ENCODE measurements at places on chromosomes 7 and 10. TPM values are rescaled to one million over a fixed set of nuclear protein-coding genes. Genes with fewer than 3 reads are reported as not detected.

DNA sequence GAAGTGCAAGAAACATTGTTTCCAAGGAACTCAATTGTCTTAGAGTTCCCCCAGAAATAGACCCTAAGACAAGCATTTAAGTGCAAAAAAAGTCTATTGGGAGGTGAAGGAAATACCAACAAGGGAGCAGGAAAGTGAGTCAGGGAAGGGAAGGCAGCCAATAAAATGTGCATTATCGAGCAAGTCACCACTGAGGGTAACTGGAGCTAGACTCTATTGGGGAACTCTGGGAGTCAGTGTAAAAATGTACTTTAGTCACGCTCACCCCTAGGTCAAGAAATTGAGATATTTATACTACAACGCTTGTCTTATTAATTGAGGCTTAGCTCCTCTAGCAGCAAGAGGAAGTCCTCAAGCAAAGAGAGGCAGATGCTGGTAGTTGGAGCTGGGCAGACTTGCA, 137.7 kb downstream of the RTKN2 start:
- DNase-seq = no peak
- no peak overlapping the region for H3K4me3 ChIP-seq
- H3K4me1 ChIP-seq = no peaks in the 10 kb centered on the region
- no peak overlapping the region for H3K27ac ChIP-seq
- no peaks in the 10 kb centered on the region for H3K27me3 ChIP-seq

- peaks cover 14% of the 10 kb centered on the region for H3K4me1 ChIP-seq
- DNase-seq = peak; percentile 96
- no peaks in the 10 kb centered on the region for H3K36me3 ChIP-seq
- H3K4me3 ChIP-seq = peak overlapping the region; percentile 84
- H3K27ac ChIP-seq = peak overlapping the region; percentile 95
These were observed 3.2 kb upstream of the CREB5 start for GRCh38 chr7:28408960-28409715.

GRCh38 chr10:27912231-27912630, 86.6 kb downstream of the ODAD2 start:
- no peaks in the 10 kb centered on the region for H3K4me1 ChIP-seq
- no peaks in the 10 kb centered on the region for H3K36me3 ChIP-seq
- no peaks in the 10 kb centered on the region for H3K27me3 ChIP-seq
- DNase-seq = no peak

GRCh38 chr7:157719008-157719682, 382.3 kb downstream of the DNAJB6 start:
- H3K36me3 ChIP-seq = no peaks in the 10 kb centered on the region
- H3K27me3 ChIP-seq = peaks cover 2% of the 10 kb centered on the region
- no peak for DNase-seq
- H3K4me1 ChIP-seq = no peaks in the 10 kb centered on the region
- no peak overlapping the region for H3K27ac ChIP-seq

DNA sequence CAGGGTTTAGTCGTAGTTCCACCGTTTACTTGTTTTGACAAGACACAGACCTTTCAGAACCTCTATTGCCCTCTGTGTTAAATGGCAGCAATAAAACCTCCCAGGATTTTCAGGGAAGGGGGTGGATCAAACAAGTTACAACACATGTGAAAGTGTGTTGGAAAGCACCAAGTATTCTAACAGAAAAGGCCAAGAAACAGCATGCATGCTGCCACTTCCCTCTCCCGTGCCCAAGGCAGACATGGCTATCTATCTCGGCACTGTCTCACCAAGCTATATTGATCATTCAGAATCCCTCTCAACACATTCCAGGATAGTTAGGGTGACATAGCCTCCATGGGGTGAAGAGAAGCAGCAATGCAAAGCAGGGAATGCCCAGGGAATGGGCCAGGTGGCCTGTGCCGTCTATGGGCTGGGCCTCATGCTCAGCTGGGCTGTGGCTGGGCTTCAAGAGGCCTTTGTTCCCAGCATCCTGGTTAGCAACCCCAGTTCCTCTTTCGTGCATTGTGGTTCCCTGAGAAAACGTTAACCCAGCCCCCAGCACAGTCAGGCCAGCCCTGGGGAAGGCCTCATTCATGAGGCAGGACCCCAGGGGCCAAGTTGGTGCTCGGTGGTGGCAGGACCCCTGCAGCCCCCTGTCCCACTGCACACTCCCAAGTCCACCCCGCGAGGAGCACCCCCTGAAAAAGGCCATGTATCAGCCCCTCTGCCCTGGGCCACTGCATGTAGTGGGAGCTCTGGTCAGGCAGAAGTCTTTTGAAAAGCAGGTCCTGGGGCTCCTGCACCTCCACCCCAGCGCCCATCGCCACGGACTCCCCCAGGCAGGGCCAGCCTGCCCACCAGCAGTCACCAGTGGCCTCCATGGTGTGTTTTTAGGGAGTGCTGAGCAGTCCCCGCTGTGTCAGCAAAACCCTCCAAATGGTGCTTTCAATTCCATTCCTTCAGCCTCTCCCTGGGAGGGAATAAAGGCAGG, 25.5 kb downstream of the VSIR start:
- peaks cover 49% of the 10 kb centered on the region for H3K4me1 ChIP-seq
- no peaks in the 10 kb centered on the region for H3K27me3 ChIP-seq

DNA sequence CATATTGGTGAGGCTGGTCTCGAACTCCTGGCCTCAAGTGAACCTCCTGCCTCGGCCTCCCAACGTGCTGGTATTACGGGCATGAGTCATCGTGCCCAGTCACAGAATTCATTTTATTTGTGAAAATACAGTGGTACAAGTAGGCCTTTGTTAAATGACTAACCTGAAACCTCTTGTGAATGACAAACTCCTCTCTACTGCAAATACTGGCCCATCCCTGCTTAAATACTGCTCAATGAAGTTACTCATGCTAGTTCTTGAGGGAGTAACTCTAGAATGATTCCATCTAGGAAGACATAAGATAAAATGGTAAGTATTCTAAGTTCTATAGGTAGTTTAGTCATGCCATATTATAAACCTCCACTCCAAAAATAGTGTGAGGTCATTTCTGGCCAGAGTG, 80.7 kb downstream of the UBE2H start:
- no peak for DNase-seq
- no peaks in the 10 kb centered on the region for H3K36me3 ChIP-seq
- H3K4me3 ChIP-seq = no peak overlapping the region
- H3K27me3 ChIP-seq = no peaks in the 10 kb centered on the region

DNA sequence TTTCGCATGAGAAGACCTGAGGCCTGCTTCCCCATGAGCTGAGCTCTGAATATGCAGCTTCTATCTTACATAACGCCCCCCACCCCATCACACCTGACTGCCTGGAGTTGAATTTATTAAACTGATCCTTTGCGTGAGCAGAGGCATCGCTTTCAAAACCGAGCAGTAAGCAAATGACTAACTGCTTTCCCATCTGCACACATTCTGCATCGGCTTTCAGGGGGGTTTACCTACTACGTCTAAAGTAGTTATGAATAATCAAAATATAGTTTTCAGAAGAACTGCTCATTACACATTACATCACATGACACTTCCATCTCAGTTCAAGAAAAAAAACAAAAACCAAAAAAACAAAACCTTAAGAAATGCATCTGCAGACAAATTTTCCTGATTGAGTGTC, 54.7 kb upstream of the EGR2 start:
- no peaks in the 10 kb centered on the region for H3K36me3 ChIP-seq
- no peak overlapping the region for H3K4me3 ChIP-seq
- no peaks in the 10 kb centered on the region for H3K27me3 ChIP-seq
- DNase-seq = no peak

DNA sequence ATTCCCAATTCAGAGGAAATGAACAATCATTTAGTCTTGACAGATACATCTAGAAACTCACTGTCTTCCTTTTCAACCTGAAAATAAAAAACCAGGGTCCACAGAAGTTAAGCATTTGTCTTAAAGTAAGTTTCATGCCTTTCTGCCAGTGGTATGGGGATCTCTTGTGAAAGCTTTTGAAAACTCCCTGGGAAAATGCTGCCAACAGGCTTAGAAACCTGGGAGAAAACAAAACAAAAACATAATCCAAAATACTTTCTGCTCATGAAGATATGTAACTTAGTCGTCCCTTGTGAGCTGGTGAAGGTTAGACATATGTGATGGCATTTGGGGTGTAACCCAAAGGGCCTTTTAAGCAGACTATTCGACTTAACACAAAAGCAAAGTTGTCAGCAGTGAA, 66.4 kb upstream of the ZNF438 start:
- no peak for DNase-seq
- H3K27me3 ChIP-seq = no peaks in the 10 kb centered on the region
- no peaks in the 10 kb centered on the region for H3K36me3 ChIP-seq

GRCh38 chr7:29080803-29081202, 65.5 kb downstream of the CPVL start:
- H3K36me3 ChIP-seq = no peaks in the 10 kb centered on the region
- H3K27me3 ChIP-seq = no peaks in the 10 kb centered on the region
- H3K4me3 ChIP-seq = no peak overlapping the region
- no peak for DNase-seq

DNA sequence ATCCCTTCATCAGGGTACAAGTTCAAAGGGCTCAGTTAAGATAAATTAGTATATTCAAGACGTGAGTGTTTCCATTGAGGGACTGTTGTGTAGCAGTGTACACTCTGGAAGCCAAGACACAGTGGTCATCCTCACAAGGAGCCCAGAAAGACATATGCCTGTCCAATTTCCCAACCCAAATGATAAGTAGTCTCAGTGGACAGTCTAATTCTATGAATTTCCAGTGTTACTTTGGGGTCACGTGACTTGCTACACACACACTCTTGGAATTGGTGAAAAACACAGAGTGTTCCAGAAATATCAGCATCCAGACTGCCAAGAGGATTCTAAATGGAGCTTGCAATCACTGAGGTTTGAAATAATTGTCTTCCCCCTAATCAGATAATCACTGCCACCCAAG, 365.1 kb downstream of the WDR11 start:
- H3K36me3 ChIP-seq = no peaks in the 10 kb centered on the region
- no peak overlapping the region for H3K27ac ChIP-seq
- no peaks in the 10 kb centered on the region for H3K4me1 ChIP-seq
- no peak for DNase-seq

- no peak overlapping the region for H3K4me3 ChIP-seq
- no peaks in the 10 kb centered on the region for H3K4me1 ChIP-seq
- no peak overlapping the region for H3K27ac ChIP-seq
- DNase-seq = no peak
- H3K36me3 ChIP-seq = no peaks in the 10 kb centered on the region
These were observed 135.2 kb upstream of the ADO start for GRCh38 chr10:62669341-62669740.

- DNase-seq = no peak
- H3K4me3 ChIP-seq = no peak overlapping the region
- peaks cover 60% of the 10 kb centered on the region for H3K36me3 ChIP-seq
These were observed 15.8 kb upstream of the ZC3HAV1L start for GRCh38 chr7:139051655-139052054.

- no peaks in the 10 kb centered on the region for H3K27me3 ChIP-seq
- H3K4me1 ChIP-seq = peaks cover 7% of the 10 kb centered on the region
- DNase-seq = no peak
- no peak overlapping the region for H3K4me3 ChIP-seq
- no peak overlapping the region for H3K27ac ChIP-seq
These were observed 64.9 kb upstream of the WAPL start for GRCh38 chr10:86586516-86586915.

DNA sequence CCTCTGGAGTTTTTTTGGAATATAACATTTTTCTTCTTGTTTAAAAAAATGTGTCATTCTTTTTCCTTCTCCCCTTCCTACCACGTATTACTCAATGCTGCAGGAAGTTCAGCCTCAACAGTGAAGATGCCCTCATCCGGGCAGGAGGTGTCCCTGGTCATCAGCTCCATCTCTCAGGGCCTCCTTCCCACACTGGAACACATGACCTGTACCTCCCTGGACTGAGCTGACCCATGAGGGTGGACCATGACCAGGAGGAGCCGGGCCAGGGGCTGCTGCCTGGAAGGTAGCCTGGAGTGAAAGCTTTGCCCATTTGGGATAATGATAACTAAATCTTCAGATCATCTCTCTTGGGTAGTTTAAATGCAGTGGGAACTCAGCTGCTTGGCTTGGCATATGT, 316.5 kb upstream of the ZMIZ1 start:
- no peak for DNase-seq
- no peak overlapping the region for H3K4me3 ChIP-seq
- H3K27ac ChIP-seq = no peak overlapping the region
- no peaks in the 10 kb centered on the region for H3K36me3 ChIP-seq
- no peaks in the 10 kb centered on the region for H3K27me3 ChIP-seq

- DNase-seq = peak; percentile 49
- no peaks in the 10 kb centered on the region for H3K36me3 ChIP-seq
- no peaks in the 10 kb centered on the region for H3K27me3 ChIP-seq
- peaks cover 44% of the 10 kb centered on the region for H3K4me1 ChIP-seq
- H3K27ac ChIP-seq = peak overlapping the region; percentile 89
These were observed 97.0 kb downstream of the LHPP start for GRCh38 chr10:124558339-124559321.

DNA sequence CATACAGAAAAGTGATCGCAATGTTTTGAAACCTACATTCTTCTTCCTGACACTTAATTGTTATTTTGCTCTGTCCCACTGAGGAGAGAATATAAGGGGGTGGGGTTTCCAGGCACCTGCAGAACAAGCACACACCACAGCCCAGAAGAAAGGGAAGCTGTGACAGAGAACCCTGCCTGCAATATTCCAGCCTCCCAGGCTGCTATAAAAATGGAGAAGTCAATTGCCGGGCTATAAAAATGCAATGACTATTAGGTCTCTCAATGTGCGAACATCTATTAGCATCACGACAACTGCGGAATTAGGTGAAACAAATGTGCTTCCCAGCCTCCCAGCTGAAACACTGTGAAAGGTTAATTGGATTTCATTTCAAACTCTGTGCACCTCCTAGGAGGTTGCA, 145.3 kb upstream of the FRMD4A start:
- H3K27me3 ChIP-seq = no peaks in the 10 kb centered on the region
- no peak overlapping the region for H3K27ac ChIP-seq
- no peaks in the 10 kb centered on the region for H3K4me1 ChIP-seq
- no peaks in the 10 kb centered on the region for H3K36me3 ChIP-seq
- no peak overlapping the region for H3K4me3 ChIP-seq
- DNase-seq = no peak

CPVL gene
- 24.2 TPM for total RNA-seq

OR2A12 gene
- total RNA-seq = not detected

FKBP6 gene
- not detected for total RNA-seq

ADGRA1 gene
- not detected for total RNA-seq

PANK1 gene
- 17.0 TPM for total RNA-seq

CNPY1 gene
- total RNA-seq = not detected

C1GALT1 gene
- total RNA-seq = 23.3 TPM

KIF20B gene
- total RNA-seq = 0.71 TPM

SHOC2 gene
- 41.2 TPM for total RNA-seq

CALML5 gene
- not detected for total RNA-seq

SMO gene
- 1.4 TPM for total RNA-seq

ITIH5 gene
- 13.0 TPM for total RNA-seq

TEX36 gene
- not detected for total RNA-seq

CYP26C1 gene
- total RNA-seq = not detected

MUC12 gene
- total RNA-seq = 0.02 TPM

NKX1-2 gene
- total RNA-seq = not detected

PNLIPRP3 gene
- not detected for total RNA-seq

Data from psoas muscle (tissue), 8 donors.